Activated T-cell treated with anti-CD3 and anti-CD28 coated beads for 4 hours (primary cell): ENCODE measurements at places on chromosomes 7 and 10.

GRCh38 chr7:25586513-25586912 is 358.2 kb upstream of the NPVF start:
- DNase-seq, result no peak

- no peak for DNase-seq
These were observed at the start of gene MYOZ1 for GRCh38 chr10:73641328-73642060. Gene MYOZ1 (minus strand): TSS chr10:73641474. CDS start chr10:73640017, 1,457 bp downstream.

DNA sequence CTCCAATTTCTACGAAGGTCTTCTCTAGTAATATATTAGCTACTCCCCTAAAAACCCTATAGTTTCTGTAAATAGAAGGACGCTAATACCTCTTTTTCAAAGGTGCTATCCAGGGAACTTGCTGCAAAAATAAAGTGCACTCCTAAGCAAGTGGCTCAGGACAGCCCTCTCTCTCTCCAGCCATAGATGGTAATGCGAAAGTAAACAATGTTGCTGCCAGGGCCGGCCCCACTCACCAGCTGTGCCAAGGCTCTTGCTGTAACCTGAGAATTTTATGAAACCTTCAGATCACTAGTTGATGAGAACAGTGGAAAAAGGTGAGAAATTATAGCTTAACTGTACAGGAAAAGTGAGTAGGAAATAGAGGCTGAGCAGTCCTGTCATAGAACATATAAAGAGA is 10.9 kb upstream of the TAS2R39 start:
- DNase-seq, result no peak

DNA sequence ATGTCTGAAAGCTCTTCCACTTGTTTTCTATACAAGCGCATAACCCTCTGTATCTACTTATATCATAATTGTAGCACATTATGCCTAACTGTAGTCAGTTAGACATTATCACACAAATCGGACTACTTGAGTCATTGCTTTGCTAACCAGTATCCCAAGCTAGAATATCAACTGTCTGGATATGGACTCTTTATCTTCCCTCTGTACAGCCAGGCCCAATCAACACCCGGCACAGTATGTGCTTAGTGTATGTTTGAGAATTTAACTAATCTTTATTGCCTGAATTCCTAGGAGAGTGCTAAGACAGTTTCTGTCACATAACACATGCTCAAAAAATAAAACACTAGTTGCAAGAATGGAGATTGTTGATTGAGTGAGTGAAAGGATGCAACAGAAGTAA is 211.2 kb downstream of the ARL4A start:
- no peak for DNase-seq

GRCh38 chr10:71486484-71487114 is 89.9 kb downstream of the CDH23 start:
- DNase-seq, result no peak

- DNase-seq, result no peak
These were observed 67.6 kb downstream of the ITGB1 start for GRCh38 chr10:32890444-32890843.

GRCh38 chr7:35820858-35821257 is 20.0 kb downstream of the SEPTIN7 start:
- no peak for DNase-seq

DNA sequence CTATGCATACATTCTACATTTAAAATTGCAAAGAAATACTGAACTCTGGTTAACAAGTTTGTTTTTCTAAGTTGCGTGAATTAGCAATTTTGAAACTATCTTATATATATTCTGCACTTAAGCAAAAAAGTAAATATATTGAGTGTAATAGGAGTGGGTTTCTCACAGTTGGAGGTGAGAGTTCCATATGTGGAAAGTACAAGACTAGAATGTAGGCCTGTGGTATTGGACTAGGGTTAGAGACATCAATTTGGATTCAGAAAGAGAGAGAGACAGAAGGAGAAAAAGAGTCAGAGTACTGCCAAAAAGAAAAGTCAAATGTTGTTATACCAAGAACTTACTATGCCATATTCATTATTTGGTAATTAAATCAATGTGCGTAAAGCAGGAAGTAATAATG is 47.3 kb upstream of the ITGB8 start:
- DNase-seq, result no peak

- peak; percentile 32 for DNase-seq
These were observed 59.1 kb downstream of the ZNF365 start for GRCh38 chr10:62433181-62433692.

- DNase-seq, result no peak
These were observed 68.4 kb downstream of the CREB3L2 start for GRCh38 chr7:137933270-137934017.

- DNase-seq, result no peak
These were observed 1.3 kb downstream of the SEC61G start for GRCh38 chr7:54757711-54758110.

GRCh38 chr7:44380189-44380830 is 54.9 kb upstream of the CAMK2B start:
- no peak for DNase-seq

- no peak for DNase-seq
These were observed 295.4 kb downstream of the GRID1 start for GRCh38 chr10:86071145-86071544.

GRCh38 chr10:71426058-71426605 is 29.4 kb downstream of the CDH23 start:
- no peak for DNase-seq
